Bronchial epithelial cell (primary cell): ENCODE measurements at places on chromosomes 4 and X.
A peak's percentile ranks its signal among the peaks of the same experiment; 100 is the strongest.

DNA sequence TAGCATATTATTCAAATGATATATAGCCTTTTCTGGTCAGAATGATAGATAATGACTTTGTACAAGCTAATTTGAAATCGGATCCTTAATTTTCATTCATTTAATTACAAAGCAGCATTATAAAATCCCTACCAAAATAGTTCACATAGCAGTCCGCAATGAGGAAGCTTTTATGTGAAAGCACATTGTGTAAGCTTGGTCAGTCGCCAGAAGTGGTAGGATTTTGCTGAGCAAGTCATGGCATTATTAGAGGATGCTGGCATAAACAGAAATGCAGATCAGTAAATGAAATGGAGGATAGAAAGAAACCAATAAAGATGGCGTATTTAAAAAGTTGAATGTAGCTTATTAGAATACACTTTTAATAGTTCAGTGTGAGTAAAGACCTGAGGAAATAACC lies 93.2 kb upstream of the DIAPH2 start:
- DNase-seq, result no peak

GRCh38 chr4:335515-335914 lies 2.1 kb upstream of the ZNF141 start:
- no peak for DNase-seq

GRCh38 chrX:30414144-30414543 lies 105.0 kb upstream of the NR0B1 start:
- DNase-seq, result no peak

DNA sequence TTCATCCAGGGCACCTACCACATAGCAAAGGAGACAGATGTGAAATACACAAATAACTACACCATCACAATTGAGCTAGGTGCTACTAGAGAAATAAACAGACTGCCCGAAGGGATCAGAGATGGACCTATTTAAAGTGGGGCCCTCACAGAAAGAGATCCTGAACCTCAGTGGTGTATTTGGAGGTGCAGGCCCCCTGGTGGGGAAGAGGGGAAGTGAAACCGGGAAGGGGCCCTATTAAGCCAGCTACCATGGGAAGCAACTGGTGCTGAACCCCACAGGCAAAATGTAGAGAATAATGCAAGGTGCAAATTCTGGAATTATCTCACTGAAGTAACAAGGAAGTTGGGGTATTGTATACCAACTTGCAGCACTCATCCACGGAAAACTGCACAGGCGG lies 78.6 kb upstream of the FAM9A start:
- peak; percentile 20 for DNase-seq

GRCh38 chrX:111352424-111352823 lies 59.6 kb downstream of the DCX start:
- DNase-seq, result peak; percentile 42

GRCh38 chr4:87032884-87033533 lies 98.2 kb downstream of the AFF1 start:
- peak; percentile 41 for DNase-seq
